Heart right ventricle (tissue), 16 donors: ENCODE measurements at places on chromosomes 7 and 10.

GRCh38 chr7:94848531-94848930 lies 58.9 kb upstream of the PPP1R9A start:
- no peak for DNase-seq

GRCh38 chr10:86763404-86763803 lies 7.0 kb downstream of the BMPR1A start:
- no peak for DNase-seq

GRCh38 chr10:71562904-71563303 lies 156.7 kb downstream of the C10orf105 start:
- no peak for DNase-seq

- DNase-seq = no peak
Measured at GRCh38 chr7:93862651-93863050, 27.9 kb downstream of the TFPI2 start.

DNA sequence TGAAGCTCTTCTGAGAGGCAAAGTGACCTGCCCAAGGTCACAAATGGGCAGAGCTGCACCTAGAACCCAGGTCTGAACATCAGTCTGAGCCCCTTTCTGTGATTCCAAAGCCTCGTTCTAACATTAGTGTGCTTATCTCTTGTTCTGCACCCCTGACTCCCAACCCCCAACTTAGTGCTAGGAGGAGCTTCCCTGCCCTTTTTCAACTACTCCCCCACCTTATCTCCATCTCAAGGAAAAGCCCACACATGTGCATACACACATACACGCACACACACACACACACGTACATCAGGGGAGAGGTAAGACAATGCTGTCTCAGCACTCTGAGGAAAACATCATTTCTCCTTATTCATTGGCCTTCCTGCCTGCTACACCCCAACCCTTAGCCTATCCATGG lies 8.3 kb downstream of the PRRT4 start:
- no peak for DNase-seq

GRCh38 chr10:18312374-18313139 lies 172.3 kb downstream of the CACNB2 start:
- peak; percentile 29 for DNase-seq

- no peak for DNase-seq
Measured at GRCh38 chr10:80964955-80965614, 427.4 kb downstream of the SH2D4B start.

- DNase-seq = no peak
Measured at GRCh38 chr7:129741743-129742213, 130.3 kb downstream of the NRF1 start.

DNA sequence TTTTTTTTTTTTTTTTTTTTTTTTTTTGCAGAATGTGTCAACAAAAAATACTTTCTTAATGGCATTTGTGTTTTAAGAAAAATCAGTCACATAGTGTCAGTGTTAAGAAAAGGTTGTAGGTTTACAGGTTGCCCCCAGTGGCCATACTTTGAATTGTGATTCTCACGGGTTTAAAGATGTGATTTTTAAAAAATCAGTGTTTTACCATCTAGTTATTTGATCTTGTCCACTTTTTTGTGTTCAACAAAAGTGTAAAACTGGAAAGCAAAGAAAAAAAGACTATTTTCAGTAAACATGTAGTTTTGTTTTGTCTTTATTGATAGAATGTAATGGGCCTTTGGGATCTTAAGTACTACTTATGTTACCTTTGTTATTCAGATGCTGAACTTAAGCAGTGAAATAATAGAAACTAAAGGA lies 25.7 kb downstream of the SUV39H2 start:
- no peak for DNase-seq

DNA sequence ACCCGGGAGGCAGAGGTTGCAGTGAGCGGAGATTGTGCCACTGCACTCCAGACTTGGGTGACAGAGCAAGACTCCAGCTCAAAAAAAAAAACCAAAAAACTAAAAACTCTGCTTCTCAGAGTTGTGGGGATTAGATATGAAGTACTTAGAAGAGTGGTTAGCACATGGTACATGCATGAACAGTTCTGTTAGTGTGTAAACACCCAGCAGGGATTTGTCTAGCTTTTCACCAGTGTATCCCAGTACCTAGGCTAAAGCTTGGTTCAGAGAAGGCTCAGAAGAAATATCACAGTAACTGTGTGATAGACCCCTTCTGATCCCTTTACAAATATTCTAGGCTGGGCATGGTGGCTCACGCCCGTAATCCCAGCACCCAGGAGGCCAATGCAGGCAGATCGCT lies 9.5 kb downstream of the PPIA start:
- DNase-seq = no peak

DNA sequence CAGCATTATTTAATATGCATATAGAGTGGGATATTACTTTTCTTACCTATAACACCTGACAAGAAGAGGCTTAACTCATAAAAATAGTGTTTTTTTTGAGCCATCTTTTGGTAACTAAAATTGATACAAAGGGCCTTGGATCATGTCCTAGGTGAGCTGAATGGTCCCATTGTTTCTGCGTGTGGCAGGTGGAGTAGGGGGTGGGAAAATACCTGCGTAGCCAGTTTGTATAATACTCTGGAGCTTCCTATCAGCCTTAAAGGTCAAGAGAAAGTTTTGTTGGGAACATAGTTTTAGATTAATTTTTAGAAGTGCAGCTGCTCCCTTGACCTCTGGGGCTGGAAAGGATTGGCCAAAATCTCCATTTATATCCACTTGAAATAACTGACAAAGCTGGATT lies 244.6 kb downstream of the PHTF2 start:
- DNase-seq = no peak

GRCh38 chr7:44631458-44632115 lies 25.2 kb downstream of the OGDH start:
- no peak for DNase-seq

- peak; percentile 90 for DNase-seq
Measured at GRCh38 chr10:44978570-44979280, at the start of gene DEPP1. DEPP1 (minus strand) TSS chr10:44978809; CDS start chr10:44978030, 779 bp downstream.
